ENCODE measurements at places on chromosomes 2 and 18. TPM values are rescaled to one million over a fixed set of nuclear protein-coding genes. Genes with fewer than 3 reads are reported as not detected.

DNA sequence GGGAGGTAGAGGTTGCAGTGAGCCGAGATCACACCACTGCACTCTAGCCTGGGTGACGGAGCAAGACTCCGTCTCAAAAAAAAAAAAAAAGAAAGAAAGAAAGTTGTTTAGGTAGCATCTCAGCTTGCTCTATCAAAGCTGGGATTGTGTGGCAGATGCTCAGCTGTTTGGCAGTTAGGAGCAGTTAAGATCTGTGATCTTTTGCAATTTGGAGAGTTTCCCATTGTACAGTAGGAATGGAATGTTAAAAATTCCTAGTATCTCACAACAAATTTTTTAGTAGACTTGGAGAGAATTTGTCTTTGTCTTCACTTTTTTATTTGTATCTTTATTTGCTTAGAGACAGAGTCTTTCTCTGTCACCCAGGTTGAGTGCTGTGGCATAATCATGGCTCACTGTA is 122.9 kb upstream of the UNC80 start:
- H3K4me3 ChIP-seq, result no peak overlapping the region
- H3K36me3 ChIP-seq, result no peaks in the 10 kb centered on the region
- H3K4me1 ChIP-seq, result no peaks in the 10 kb centered on the region
- DNase-seq, result no peak
- H3K27me3 ChIP-seq, result no peaks in the 10 kb centered on the region

NT5DC4 gene
- total RNA-seq, result not detected

- H3K4me3 ChIP-seq, result no peak overlapping the region
- H3K36me3 ChIP-seq, result no peaks in the 10 kb centered on the region
- H3K27me3 ChIP-seq, result no peaks in the 10 kb centered on the region
These were observed 32.8 kb upstream of the ACKR3 start for GRCh38 chr2:236536727-236537398.

DNA sequence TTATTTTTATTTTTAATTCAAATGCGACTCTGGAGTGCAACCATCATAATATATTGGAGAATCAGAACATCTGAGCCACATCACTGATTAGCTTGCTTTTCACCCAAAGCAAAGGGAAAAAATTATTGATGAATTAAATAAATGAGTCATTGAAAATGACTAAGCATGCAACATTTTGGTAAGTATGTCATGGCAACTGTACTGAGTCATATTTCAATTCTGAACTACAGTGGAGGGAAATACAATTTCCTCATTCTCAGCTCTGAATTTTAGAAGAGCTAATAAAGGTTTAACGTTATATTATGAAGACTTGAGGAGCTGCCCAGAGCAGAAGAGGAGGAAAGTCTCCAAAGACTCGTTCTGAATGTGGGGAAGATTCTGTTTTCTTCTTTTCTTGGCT is 89.6 kb upstream of the CCDC68 start:
- H3K27ac ChIP-seq, result no peak overlapping the region
- H3K4me3 ChIP-seq, result no peak overlapping the region
- no peaks in the 10 kb centered on the region for H3K4me1 ChIP-seq

DNA sequence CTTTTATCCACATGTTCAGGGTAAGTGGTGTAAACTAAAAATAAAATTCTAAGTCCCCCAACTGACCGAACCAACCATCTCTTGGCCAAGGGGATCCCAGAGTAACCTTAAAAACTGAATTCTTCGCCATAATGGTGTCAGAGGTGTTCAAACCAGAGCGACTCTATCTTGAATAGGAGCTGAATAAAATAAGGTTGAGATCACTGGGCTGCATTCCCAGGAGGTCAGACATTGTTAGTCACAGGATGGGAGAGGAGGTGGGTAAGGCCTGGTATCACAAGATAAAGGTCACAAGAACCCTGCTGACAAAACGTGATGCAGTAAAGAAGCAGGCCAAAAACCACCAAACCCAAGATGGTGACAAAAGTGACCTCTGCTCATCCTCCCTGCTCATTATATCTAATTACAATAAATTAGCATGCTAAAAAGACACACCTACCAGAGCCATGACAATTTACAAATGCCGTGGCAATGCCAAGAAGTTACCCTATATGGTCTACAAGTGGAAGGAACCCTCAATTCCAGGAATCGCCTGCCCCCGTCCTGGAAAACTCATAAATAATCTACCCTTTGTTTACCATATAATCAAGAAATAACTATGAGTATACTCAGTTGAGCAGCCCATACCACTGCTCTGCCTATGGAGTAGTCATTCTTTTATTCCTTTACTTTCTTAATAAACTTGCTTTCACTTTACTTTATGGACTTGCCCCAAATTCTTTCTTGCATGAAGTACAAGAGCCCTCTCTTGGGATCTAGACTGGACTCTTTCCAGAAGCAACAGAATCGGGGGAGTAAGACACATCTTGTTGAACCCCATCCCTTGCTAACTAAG is 302.4 kb downstream of the STK39 start:
- H3K36me3 ChIP-seq, result no peaks in the 10 kb centered on the region
- no peak overlapping the region for H3K27ac ChIP-seq
- DNase-seq, result no peak

FBXO48 gene
- 1.1 TPM for total RNA-seq

- H3K27ac ChIP-seq, result no peak overlapping the region
- no peaks in the 10 kb centered on the region for H3K36me3 ChIP-seq
- H3K4me1 ChIP-seq, result no peaks in the 10 kb centered on the region
- H3K27me3 ChIP-seq, result no peaks in the 10 kb centered on the region
These were observed 149.6 kb upstream of the SMAD7 start for GRCh38 chr18:49100226-49100968.

DNA sequence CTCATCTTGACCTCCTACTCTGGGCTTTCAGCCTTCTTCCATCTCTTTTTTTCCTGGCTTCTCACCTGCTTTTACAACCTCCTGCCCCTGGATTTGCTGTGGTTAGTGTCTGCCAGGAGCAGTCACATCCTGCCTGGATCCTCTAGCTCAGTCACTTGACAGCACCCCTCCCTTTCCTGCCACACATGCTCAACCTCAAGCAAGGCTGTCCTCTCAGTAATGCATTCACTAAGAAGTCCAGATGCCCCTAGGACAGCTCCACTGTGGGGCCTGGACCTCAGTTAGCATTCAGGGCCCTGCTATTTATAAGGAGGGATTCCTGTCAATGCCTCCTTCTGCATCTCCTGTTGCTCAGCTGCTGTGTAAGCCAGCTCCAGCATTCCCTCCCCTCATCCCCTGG is 275.5 kb downstream of the SMAD2 start:
- no peak overlapping the region for H3K27ac ChIP-seq
- H3K4me3 ChIP-seq, result no peak overlapping the region
- DNase-seq, result no peak
- no peaks in the 10 kb centered on the region for H3K27me3 ChIP-seq
- no peaks in the 10 kb centered on the region for H3K4me1 ChIP-seq
- no peaks in the 10 kb centered on the region for H3K36me3 ChIP-seq

DNA sequence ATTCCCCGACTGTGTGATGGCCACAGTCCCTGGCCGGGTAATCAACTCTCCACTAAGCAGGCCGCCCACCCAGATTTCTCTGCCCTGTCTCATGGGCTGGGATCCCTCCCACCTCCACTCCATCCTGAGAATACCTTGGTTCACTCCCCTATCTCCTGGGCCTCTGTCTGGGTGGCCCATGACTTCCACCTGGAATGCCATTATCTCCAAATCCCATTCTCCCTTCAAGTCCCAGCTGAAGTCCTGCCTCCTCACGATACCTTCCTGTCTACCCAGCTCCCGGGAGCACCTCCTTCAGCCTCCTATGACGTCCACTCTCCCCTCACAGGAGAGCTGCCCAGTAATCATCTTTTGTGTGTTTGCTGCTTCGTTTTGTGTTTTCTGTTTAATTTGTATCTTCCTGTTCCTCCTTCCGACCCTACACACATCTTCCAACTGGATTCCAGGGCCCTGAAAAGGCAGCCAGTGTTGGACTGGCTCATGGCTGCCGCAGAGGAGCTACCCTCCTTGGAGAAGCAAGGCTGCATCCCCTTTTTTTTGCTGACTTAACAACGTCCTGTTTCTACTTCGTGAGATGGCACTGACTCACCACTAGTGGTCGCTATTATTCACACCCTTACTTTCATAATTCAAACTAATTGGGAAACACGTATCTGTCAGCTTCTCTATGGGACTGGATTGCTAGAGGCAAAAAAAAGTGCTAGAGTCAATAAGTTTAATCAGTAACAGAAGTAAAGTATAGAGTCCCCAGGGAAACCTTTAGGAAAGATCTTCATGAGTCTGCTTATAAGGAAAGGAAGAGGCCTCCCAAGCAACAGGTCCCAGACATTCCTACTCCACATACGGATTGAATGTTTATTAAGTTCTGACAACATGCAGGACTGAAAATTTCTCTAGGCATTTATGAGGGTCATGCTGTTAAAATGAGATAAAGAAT is 171.9 kb upstream of the GATA6 start:
- no peaks in the 10 kb centered on the region for H3K4me1 ChIP-seq
- H3K27me3 ChIP-seq, result no peaks in the 10 kb centered on the region
- no peak overlapping the region for H3K27ac ChIP-seq
- H3K36me3 ChIP-seq, result no peaks in the 10 kb centered on the region
- no peak for DNase-seq

ELP2 gene
- 156 TPM for total RNA-seq

GRCh38 chr2:228417956-228418355 is 236.5 kb upstream of the SPHKAP start:
- H3K4me3 ChIP-seq, result no peak overlapping the region
- H3K27me3 ChIP-seq, result no peaks in the 10 kb centered on the region
- H3K4me1 ChIP-seq, result no peaks in the 10 kb centered on the region
- DNase-seq, result no peak

- H3K27me3 ChIP-seq, result no peaks in the 10 kb centered on the region
- no peak overlapping the region for H3K27ac ChIP-seq
- H3K36me3 ChIP-seq, result no peaks in the 10 kb centered on the region
- no peak overlapping the region for H3K4me3 ChIP-seq
- no peaks in the 10 kb centered on the region for H3K4me1 ChIP-seq
- DNase-seq, result no peak
These were observed 398.6 kb downstream of the DCDC2C start for GRCh38 chr2:4101936-4102335.

GRCh38 chr2:148338541-148338940 is 306.0 kb upstream of the EPC2 start:
- no peak for DNase-seq
- no peak overlapping the region for H3K27ac ChIP-seq

POTEI gene
- total RNA-seq, result 0.20 TPM

DNA sequence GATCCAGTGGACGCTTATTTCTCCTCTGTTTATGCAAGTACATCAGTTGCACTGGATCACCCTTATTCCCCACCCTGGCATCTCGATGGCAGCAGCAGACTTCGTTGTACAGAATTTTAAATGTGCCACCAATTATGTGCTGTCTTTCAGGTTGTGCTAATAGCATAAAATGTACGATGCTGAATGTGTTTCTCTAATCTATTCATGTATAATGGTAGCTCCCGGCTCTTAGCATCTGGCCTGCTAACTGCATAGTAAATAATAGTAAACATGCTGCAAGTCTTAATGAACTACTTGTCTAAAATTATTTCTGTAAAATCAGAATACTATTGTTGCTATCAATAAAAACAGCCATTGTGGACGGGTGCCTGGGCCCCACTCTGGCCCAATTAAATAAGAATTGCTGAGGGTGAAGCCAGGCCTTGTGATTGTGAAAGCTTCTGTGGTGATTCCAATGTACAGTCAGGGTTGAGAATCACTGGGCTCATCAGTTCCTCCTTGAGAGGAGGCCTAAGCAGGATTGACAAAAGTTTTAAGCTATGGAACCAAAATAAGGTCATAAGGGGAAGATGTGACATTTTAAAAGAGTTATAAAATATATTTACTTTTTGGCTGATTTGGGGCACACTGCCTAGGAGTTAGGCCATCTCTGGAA is 14.4 kb upstream of the MYO3B start:
- DNase-seq, result no peak
- H3K27ac ChIP-seq, result no peak overlapping the region
- H3K36me3 ChIP-seq, result no peaks in the 10 kb centered on the region
- no peak overlapping the region for H3K4me3 ChIP-seq
- no peaks in the 10 kb centered on the region for H3K4me1 ChIP-seq

WNT10A gene
- not detected for total RNA-seq

GRCh38 chr2:54866868-54867267 is 143.4 kb downstream of the EML6 start:
- no peaks in the 10 kb centered on the region for H3K36me3 ChIP-seq
- H3K27ac ChIP-seq, result no peak overlapping the region
- H3K27me3 ChIP-seq, result no peaks in the 10 kb centered on the region
- no peak overlapping the region for H3K4me3 ChIP-seq
- peaks cover 2% of the 10 kb centered on the region for H3K4me1 ChIP-seq

GPR45 gene
- total RNA-seq, result not detected

DNA sequence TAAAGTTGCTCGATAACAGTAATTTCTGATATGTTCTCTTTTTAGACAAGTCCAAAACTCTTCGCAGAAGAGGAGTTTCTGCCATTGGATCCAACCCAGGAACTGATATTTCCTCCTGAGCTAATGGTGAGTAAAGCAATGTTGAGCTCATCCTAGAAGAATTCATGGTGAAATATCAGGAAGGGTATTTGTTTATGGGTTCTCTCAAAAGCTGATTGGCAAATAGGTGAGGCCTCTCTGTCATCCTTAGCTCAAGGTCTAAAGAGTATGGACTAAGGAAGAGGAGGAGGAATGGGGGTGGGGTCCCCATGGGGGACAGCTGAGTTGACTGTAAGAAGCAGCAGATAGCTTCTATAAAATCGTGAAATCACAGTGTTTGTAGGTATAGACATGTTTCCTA is 18.2 kb downstream of the AOX1 start:
- H3K4me1 ChIP-seq, result no peaks in the 10 kb centered on the region
- no peak overlapping the region for H3K27ac ChIP-seq
- DNase-seq, result no peak
- H3K27me3 ChIP-seq, result no peaks in the 10 kb centered on the region
- H3K4me3 ChIP-seq, result no peak overlapping the region

DNA sequence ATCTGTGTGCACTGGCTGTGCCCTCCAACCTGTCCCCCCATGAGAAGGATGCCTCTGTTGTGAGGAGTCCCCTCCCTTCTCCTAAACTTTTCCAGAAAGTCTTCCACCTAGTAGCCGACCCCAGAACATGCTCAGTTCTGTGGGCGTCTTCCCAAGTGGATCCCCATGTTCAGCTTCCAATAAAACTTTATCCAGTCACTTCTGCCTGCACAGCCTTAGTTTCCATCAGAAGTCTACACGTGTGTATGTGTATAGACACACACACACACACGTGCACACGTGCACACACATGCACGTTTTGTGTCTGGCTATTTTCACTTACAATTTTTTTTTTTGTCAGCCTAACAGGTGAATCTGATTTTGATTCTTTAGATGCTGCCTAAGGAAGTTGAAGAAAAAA is 115.1 kb downstream of the RTP5 start:
- H3K4me3 ChIP-seq, result no peak overlapping the region
- H3K27me3 ChIP-seq, result no peaks in the 10 kb centered on the region
- H3K27ac ChIP-seq, result no peak overlapping the region
- DNase-seq, result no peak

CTAGE1 gene
- not detected for total RNA-seq

- no peak overlapping the region for H3K4me3 ChIP-seq
- no peaks in the 10 kb centered on the region for H3K36me3 ChIP-seq
- no peak for DNase-seq
- H3K27ac ChIP-seq, result no peak overlapping the region
- no peaks in the 10 kb centered on the region for H3K27me3 ChIP-seq
These were observed 6.5 kb downstream of the GLS start for GRCh38 chr2:190887089-190887488.

GRCh38 chr2:70796262-70796661 is 5.8 kb upstream of the FIGLA start:
- H3K27me3 ChIP-seq, result peaks cover 23% of the 10 kb centered on the region
- no peak overlapping the region for H3K27ac ChIP-seq
- H3K4me1 ChIP-seq, result peaks cover 3% of the 10 kb centered on the region

IL37 gene
- not detected for total RNA-seq

GRCh38 chr2:202703091-202703490 is 68.3 kb downstream of the FAM117B start:
- no peak overlapping the region for H3K4me3 ChIP-seq
- H3K36me3 ChIP-seq, result peaks cover 5% of the 10 kb centered on the region
- no peak overlapping the region for H3K27ac ChIP-seq
- no peaks in the 10 kb centered on the region for H3K4me1 ChIP-seq
- no peak for DNase-seq

Measured in H1 (cell line).